ENCODE measurements at places on chromosomes 3 and 15. TPM values are rescaled to one million over a fixed set of nuclear protein-coding genes. Genes with fewer than 3 reads are reported as not detected.

- no peak overlapping the region for H3K27ac ChIP-seq
- peaks cover 4% of the 10 kb centered on the region for H3K4me1 ChIP-seq
- H3K36me3 ChIP-seq: no peaks in the 10 kb centered on the region
- no peak for DNase-seq
These were observed 72.5 kb downstream of the OSBPL10 start for GRCh38 chr3:31908391-31909097.

Gene BUB1B
- 0.92 TPM for total RNA-seq

Gene GXYLT2
- total RNA-seq: 7.5 TPM

DNA sequence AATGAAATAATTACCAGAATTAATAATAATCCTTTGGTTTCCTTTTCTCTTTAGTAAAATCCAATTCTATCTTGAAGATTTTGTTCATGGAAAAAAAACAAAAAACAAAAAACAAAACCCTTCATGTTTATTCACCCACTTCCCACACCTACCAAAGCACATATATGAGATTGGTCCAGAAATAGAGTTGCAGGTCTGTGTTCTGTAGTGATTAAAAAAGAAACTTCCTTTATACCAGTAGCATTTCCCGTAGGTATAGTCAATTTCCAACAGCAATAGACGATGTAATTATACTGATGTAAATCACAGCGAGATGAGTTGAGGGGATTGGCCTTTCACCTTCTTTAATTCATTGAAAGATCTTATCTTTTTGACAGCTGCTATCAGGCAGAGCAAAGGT, 194.6 kb downstream of the SOX2 start:
- H3K27ac ChIP-seq: no peak overlapping the region
- no peak overlapping the region for H3K4me3 ChIP-seq
- no peak for DNase-seq
- no peaks in the 10 kb centered on the region for H3K27me3 ChIP-seq
- no peaks in the 10 kb centered on the region for H3K4me1 ChIP-seq
- H3K36me3 ChIP-seq: no peaks in the 10 kb centered on the region

Gene TKT
- 274 TPM for total RNA-seq
